Hematopoietic multipotent progenitor cell (in vitro differentiated cells): ENCODE measurements at places on chromosomes 1 and 21.

DNA sequence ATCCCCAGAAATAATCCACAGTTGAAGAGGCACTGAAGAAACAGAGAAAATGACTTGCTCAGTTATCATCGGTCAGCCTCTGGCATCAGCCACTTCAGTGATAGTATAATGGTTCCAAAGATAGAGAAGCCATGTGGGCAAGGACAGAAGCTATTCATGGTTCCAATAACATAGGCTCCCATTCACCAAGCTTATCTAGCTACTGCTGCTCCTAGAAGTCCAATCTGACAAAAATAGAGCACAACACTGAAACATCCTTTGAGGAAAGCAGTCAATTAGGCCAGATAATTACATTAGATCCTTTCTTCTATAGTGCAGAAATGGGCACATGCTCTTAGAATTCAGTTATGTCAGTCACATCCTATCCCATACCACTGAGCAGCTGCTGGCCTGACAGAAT lies 33.5 kb upstream of the CRB1 start:
- no peak for DNase-seq

DNA sequence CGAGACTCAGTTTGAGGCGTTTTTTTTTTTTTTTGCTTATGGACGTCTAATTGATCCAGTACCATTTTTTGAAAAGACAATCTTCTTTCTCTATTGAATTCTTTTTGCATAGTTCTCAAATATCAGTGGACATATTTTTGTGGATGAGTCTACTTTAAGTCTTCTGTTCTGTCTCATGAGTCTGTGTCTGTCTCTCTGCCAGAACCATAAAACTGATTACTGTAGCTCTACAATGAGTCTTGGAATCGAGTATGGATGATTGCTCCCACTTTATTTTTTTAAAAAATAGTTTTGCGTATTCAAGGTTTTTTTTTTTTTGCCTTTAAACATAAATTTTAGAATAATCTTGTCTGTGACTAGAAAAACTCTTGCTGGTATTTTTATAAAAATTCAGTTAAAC lies 323.5 kb downstream of the ZNF326 start:
- no peak for DNase-seq

DNA sequence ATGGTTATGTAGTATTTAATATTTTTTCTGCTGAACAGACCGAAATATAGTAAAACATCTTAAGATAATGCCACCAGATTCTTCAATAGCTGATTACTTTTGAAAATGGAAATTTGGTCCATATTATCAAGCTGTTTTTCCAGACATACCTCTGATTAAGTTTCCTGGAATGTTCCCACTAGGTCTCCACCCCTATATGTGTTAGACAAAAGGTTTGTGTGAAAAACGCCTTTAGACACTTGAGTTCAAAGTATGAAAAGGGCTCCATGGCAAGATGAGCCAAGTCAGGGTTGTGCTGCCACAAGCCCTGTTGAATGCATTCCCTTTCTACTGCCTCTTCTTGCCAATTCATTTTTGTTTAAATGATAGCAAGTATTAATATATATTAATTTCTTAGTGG lies 52.7 kb downstream of the ZBTB17 start:
- no peak for DNase-seq

GRCh38 chr1:178877896-178878295 lies 7.0 kb upstream of the ANGPTL1 start:
- DNase-seq, result no peak

DNA sequence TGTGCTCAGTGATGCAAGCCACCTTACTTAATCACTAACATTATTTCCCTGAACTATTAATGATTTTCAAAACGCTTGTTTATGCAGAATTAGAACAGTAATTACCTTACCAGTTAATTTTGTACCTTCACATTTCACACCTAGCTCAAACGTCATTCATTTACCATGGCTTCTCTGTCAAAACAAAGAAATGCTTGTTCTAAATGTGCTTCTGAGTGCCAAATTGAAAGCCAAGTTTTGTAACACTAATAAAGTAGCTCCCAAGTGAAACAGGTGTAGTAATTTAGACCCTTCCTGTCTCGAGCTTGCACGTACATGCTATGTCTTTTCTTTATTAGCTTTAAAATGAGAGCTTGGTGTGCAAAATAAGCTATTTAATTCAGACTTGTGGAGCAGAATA lies 533.7 kb upstream of the PKN2 start:
- no peak for DNase-seq

GRCh38 chr1:91901231-91901630 lies 15.3 kb upstream of the TGFBR3 start:
- no peak for DNase-seq

DNA sequence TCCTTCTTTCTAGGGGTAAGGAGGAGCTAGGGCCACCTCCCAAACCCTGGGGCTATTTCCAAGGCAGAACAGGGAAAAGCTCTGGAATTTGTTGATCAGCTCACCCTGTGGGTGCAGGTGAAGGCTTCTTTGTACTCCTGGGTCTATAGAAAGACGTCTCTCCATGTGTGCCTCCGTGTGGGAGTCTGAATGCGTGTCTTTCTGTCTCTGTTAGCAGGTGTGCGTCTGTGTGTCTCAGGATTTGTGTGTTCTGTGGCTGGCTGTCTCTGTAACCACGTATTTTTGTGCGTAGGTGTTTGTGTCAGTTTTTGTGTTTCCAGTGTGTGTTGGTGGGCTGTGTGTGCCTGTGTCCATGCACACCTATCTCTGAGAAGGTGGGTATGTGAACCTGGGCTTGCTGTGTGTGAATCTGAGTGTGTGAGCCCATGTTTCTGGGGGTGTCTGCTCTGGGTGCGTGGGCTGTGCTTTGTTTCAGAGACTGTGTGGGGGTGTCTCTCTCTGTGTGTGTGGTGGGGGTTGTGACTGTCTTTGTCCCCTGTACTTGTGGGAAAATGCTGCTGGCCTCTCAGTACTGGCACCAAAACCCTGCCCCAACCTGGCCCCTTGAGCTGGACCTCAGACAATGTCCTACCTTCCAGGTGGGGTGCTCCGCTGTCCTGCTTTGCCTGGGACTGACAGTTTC lies 12.7 kb upstream of the ETV3L start:
- no peak for DNase-seq

DNA sequence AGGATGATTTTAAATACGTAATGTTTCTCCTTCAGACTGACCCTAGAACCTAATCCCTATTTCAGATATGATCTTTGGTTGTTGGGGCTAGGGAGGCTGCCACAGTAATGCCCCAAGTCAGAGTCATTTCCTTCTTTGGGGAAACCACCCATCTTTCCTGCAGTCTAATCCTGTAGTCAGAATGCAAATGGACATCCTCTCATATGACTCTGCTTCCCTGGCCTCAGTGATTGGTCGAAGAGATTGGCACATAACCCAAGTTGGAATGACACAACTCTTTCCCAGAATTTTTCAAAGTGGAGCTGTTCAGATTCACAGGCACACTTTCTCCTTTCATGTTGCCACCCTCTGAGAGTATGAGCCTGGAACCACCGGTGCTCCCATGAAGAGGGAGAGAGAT lies 58.8 kb upstream of the ZNF644 start:
- DNase-seq, result no peak

DNA sequence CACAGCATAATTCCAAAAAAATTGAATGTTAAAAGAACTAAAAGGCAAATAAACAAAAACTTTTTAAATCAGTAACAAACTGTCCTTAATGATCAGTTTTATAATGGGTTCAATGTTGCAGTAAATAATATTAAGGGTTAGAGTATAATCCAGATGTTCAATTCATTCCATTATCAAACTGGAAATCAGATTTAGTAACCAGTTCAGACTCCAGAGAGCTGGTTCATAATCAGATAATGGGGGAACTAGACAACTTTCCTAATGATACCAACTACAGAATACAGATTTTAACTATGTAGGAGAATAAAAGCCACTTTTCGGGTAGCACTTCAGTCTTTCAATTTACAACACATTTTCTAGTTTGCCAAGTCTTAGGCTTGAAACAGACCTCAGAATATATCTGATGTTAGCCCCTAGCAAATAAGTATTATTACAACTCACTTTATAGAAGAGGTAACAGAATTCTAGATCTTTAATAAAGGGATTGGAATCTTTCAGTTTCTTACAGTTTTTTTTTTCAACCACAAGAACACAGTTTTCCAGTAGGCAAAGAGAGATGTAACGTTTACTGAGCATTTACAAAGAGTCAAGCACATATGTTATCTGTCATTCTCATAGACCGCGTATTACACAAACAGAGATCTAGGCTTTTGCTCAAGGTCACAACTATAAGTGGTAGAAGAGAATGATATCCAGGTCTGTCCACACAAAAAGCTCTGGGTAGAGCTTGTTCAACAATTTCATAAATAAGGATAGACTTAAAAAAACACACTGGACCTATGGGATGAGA lies 1.9 kb upstream of the DCAF6 start:
- no peak for DNase-seq

- no peak for DNase-seq
These were observed 53.8 kb downstream of the PLPP3 start for GRCh38 chr1:56525489-56526041.

DNA sequence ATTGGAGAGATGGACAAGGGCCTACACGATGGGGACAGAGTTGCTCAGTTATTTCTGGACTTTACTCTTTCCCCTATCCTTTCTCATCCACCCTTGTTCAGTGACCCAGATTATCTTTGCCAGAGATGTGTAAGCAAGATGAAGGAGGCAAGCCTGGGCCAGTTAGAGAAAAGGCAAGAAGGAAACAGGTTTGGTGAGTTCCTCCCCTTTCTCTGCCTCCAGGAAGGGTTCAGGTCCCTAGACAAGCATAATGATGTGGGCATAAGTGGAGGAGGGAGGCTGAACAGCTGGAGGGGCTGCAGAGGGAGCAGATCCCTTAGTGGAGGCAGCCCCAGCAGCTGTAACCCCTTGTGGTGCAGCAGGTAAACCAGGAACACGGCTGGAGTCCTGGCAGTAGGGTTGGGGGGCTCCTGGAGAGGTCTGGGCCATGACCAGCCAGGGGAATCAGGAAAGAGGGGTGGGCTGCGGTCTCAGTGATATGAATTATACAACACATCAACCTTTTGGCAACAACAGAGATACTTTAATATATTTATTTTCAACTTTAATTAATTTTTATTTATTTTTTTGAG lies 9.2 kb upstream of the CDC42 start:
- DNase-seq, result no peak

- peak; percentile 7 for DNase-seq
These were observed 29.2 kb upstream of the OR2B11 start for GRCh38 chr1:247487057-247487456.

DNA sequence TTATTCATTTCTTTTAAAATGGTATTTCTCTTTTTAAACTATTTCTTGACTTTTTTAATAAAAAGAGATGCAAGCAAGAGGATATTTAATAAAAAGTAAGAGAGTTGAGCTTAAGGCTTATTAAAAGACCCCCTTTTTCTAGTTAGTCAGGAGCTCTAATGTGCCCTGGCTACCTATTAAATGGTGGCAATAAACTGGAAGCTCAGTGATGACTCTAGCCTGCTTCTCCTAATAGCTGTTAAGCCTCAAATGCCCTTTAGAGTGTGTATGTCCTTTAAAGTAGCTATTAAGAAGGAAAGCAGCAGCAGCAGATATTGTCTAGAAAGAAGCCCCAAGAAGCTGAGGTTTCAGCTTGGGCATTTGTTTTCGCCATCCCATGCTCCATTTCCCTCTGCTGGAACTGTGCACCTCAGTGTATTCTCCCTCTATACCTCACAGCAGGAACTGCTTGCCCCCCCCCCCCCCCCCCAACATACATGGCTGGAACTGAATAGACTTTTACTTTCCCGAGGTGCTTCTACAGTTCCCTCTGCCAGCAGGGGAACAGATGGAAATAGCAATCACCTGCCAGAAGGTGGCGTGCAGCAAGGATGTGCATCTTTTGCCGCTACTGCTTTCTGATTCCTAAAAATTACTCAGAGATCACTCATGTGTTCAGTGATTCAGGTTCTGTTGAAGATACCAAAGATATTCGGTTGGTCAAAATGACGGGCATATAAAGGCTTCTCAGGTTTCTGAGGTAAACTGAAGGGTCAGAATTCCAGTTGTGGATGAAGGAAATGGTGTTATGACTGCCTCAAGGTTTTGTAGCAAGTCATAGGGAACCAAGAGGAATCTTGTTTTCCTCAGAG lies 2.5 kb downstream of the RGS4 start:
- DNase-seq, result peak; percentile 41

GRCh38 chr1:170932236-170932635 lies 3.1 kb upstream of the MROH9 start:
- no peak for DNase-seq

DNA sequence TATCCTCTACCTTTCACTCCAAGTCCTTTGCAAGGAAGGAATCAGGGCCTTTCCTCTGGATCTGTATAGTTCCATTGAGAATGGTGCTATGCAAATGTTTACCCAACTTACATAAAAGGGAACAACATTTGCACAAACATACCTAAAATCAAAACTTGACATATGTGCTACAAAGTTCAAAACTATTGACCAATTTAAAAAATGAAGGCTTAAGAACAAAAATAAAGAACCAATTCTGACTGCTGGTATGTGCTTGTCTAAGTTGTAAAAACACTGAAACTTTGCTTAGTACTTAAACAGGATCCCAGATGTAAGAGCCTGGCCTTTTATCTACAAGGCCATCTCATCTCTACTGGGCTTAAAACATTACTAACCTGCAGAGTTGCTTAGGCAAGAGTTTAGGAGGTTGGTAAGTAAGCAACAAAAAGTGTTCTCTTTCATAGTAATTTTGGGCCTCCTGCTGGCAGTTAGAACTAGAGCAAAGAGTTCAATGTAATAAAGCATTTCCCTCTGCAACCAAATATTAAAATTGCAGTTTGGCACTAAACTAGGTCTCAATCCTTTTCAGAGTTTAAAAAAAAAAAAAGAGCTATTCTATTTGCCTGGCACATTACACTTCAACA lies 2.0 kb downstream of the SCMH1 start:
- DNase-seq, result peak; percentile 46

GRCh38 chr1:182598296-182598695 lies 5.9 kb downstream of the RGS16 start:
- DNase-seq, result no peak

DNA sequence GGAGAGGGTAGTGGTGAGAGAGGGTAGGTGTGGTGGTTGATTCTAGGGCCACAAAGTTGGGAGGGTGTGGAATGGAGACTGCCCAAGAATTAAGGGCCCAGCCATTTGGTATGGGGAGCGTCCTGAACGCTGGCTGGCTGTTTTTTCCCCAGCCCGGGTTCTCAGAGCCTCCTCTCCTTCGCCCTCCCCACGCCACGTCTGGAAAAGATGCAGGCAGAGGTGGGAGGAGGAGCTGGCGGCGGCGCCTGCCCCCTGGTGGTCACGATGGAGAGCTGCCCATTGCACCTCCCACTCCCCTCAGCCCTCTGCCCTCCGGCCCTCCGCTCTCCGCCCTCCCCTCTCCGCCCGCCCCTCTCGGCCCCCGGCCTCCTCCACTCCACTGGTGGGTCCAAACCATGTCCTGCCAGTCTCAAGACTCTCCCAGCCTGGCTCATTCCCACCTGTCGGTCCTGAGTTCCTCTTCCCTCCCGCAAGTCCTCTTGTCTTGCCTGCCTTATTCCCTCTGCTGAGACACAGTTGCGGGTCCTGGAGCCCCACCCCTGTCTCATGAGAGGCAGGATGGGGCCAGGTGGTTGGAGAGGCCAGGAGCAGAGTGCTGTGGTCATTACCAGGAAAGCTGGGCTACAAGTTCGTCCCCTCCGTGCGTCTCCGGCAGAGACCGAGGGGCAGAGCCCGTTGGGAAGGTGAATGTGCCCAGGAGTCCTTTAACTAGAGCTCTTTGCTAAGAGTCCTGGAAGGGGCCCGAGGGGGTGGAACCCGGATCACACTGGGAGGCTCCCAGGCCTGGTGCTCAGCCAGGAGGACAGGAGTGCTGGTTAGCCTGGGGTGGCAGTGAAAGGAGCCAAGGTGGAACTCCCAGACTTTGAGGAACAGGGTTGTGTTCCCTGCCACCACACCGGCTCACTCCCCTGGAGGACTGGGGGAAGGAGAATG lies 22.6 kb downstream of the ETNK2 start:
- peak; percentile 62 for DNase-seq
